ENCODE measurements at places on chromosomes 7 and 10. TPM values are rescaled to one million over a fixed set of nuclear protein-coding genes. Genes with fewer than 3 reads are reported as not detected.

GRCh38 chr7:142188846-142189245 lies 69.0 kb downstream of the PRSS58 start:
- peaks cover 28% of the 10 kb centered on the region for H3K4me1 ChIP-seq
- peak; percentile 8 for DNase-seq
- no peak overlapping the region for H3K4me3 ChIP-seq
- H3K27me3 ChIP-seq = no peaks in the 10 kb centered on the region
- H3K27ac ChIP-seq = no peak overlapping the region

DNA sequence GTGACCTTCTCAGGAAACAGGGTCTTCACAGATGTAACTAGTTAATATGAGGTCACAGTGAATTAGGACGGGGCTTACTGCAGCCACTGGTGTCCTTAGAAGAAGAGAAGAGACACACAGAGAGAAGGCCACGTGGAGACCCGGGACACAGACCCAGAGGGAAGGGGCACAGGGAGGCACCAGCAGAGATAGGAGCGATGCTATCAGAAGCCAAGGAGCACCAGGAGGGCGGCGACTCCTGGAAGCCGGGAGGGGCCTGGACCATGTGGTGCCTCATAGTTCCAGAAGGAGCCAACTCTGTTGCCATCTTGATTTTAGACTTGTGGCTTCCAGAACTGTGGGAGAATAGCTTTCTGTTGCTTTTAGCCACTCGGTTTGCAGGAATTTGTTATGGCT lies 505.9 kb downstream of the TCERG1L start:
- H3K27ac ChIP-seq = no peak overlapping the region
- no peak overlapping the region for H3K4me3 ChIP-seq
- H3K4me1 ChIP-seq = no peaks in the 10 kb centered on the region
- DNase-seq = no peak
- no peaks in the 10 kb centered on the region for H3K36me3 ChIP-seq
- H3K27me3 ChIP-seq = no peaks in the 10 kb centered on the region

DNA sequence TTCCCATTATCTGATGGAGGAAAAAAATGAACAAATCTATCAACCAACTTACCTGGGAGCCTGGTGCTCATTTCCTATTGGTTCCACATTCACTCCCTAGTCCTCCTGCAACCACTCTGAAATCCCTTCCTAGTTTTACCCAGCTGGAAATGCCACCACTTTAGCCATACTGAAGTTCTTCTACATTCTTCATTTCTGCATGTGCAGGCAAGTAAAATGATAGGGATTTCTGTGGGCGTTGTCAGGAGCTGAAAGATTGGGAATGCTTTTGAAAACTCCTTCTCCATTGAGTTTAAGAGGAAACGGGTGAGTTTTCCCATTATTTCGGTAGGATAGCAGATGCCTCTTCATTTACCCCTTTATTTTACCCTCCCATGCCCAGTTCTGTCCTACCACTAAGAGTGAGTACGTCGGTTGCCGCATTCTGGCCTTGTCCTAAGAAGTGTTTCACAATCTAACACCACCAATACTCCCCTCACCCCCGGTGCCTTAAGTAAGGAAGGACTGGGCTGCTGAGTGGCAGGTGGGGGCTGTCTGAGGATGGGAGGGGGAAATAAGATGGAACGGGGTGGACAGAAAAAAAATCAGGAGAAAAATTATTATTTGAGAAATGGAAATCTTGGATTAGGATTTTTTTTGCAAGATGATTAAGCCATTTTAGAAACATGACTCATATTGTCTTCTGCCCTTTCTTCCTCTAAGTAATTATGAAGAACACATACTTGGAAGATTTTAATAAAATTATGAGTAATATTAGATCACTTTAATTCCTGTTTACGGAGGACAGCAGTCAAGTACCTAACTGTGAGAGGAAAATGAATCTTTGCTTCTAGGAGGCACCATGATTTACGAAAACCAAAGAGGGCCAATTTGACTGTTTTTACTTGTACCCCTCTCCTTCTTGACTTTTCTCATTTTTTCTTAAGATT lies 13.2 kb upstream of the TAS2R60 start:
- H3K27ac ChIP-seq = peak overlapping the region; percentile 19
- H3K27me3 ChIP-seq = no peaks in the 10 kb centered on the region
- H3K36me3 ChIP-seq = peaks cover 12% of the 10 kb centered on the region
- peak; percentile 46 for DNase-seq

The CTAGE8 gene
- not detected for polyA plus RNA-seq

GRCh38 chr10:111600772-111601171 lies 523.9 kb downstream of the ADRA2A start:
- H3K4me1 ChIP-seq = no peaks in the 10 kb centered on the region
- no peaks in the 10 kb centered on the region for H3K27me3 ChIP-seq
- H3K4me3 ChIP-seq = no peak overlapping the region
- no peak for DNase-seq
- no peak overlapping the region for H3K27ac ChIP-seq
- no peaks in the 10 kb centered on the region for H3K36me3 ChIP-seq

DNA sequence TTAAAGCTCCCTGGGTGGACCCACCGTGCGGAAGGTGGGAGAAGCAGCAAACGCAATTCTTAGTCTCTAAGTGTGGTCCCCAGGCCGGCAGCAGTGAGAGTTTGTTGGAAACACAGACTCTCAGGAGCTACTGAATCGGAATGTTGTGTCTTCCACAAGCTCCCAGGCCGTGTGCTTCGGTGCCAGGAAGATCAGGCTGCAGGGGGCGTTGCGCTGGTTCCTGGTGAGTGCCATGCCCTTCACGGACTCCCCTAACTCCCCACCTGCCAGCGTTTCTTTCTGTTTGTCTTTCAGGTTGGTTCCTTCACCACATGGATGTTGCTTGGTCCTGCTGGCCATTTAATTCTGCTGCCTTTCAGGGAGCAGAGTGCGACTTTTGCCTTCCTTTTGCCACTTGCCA lies 91.2 kb upstream of the PITRM1 start:
- no peaks in the 10 kb centered on the region for H3K36me3 ChIP-seq
- H3K4me3 ChIP-seq = no peak overlapping the region
- peaks cover 5% of the 10 kb centered on the region for H3K4me1 ChIP-seq
- DNase-seq = no peak
- H3K27me3 ChIP-seq = no peaks in the 10 kb centered on the region
- H3K27ac ChIP-seq = no peak overlapping the region
